Hypothalamus (tissue), 51 donors: ENCODE measurements at places on chromosomes 3 and 15.

DNA sequence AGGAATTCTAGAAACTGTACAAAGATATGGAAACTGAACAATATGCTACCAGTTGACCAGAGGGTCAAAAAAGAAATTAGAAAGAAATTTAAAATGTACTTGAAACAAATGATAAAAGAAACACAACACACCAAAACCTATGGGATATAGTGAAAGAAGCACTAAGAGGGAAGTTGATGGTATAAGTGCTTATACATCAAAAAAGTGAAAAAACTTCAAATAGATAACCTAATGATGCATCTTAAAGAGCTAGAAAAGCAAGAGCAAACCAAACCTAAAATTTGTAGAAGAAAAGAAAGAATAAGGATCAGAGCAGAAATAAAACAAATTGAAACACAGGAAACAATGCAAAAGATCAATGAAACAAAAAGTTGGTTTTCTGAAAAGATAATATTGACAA is 68.2 kb downstream of the TFDP2 start:
- no peak for DNase-seq

DNA sequence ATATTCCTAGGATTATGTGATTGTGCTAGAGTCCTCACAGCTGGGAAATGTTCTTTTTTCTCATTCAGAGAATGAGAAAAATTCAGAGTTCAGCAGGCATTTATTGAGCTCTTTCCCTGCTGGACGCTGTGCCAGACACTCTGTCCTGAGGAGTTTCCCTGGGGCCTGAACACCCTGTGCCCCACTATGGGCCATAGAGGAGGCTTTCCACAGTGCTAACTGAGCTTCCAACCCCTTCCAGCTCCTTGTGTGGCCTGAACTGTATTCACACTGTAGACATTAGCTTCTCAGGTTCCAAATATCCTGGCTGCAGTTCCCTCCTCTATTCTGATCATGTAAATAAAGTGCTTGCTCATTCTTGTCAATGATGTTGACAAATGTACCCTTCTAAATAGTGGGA is 10.0 kb downstream of the ABHD2 start:
- DNase-seq: no peak

DNA sequence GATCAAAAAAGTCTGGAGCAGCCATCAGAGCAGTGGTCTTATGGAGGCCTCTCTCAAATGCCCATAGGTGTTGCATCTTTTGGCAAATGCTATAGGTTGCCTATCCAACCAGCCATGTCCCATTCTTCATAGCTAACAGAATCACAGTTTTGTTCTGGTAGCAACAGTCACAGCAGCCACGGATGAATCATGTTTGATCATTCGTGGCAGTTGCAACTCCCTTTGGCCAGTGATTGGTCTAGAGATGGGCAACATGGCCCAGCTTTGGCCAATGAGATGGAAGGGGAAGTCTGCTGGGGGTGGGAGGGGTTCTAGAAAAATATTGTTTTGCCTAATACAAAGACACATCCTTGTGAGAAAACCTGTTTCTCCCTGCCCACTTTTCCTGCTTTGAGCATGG is 50.3 kb upstream of the PPP2R3A start:
- no peak for DNase-seq

GRCh38 chr3:5054098-5054497 is 68.0 kb upstream of the ARL8B start:
- no peak for DNase-seq

DNA sequence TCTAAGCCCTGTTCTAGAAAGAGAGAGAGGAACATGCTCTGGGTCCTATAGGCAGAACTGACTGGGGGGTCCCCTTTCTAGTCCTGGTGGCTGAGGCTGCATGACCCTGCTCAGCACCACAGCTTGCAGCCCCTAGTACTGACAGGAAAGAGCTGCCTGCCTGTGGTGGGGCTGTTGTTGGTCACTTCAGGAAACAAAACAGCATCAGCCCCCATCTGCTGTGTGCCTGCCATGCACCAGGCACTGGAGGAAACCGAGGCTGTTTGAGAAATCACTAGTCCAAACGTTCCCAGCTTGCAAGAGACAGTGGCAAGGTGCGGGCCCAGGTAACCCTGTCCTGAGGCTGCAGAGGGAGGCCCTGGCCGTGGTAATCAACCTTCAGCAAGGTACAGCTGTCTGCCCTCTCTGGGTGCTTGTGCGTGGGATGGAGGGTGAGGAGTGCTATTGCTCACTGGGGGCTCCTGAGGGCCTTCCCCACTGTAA is 90.6 kb downstream of the IQSEC1 start:
- no peak for DNase-seq

GRCh38 chr3:128064962-128065361 is 12.7 kb downstream of the SEC61A1 start:
- DNase-seq: no peak

GRCh38 chr15:48638963-48639362 is 6.5 kb downstream of the FBN1 start:
- DNase-seq: no peak
